ENCODE measurements at places on chromosomes 13 and 19.

- DNase-seq: no peak
These were observed 1430.7 kb upstream of the PCDH20 start for GRCh38 chr13:62846302-62846701.

- DNase-seq: no peak
These were observed 105.1 kb downstream of the NUFIP1 start for GRCh38 chr13:44884076-44884729.

DNA sequence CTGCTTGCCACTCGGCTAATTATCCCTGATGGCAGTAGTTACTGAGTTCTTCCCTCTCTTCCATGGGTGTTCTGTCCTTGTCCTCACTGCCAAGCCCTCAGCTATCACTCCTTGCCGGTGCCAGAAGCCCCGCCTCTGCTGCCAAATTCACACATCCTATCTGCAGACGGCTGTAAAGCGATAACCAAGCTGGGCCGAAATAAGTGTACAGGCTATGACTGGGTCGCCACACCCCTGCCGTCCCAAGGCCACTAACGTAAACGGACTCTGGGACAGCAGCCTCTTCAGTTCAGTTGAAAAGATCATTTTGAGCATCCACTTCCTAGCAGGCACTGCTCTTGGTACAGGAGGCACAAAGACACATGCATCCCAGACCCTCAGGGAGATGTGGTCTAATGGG is 13.3 kb downstream of the SLC7A1 start:
- DNase-seq: no peak

DNA sequence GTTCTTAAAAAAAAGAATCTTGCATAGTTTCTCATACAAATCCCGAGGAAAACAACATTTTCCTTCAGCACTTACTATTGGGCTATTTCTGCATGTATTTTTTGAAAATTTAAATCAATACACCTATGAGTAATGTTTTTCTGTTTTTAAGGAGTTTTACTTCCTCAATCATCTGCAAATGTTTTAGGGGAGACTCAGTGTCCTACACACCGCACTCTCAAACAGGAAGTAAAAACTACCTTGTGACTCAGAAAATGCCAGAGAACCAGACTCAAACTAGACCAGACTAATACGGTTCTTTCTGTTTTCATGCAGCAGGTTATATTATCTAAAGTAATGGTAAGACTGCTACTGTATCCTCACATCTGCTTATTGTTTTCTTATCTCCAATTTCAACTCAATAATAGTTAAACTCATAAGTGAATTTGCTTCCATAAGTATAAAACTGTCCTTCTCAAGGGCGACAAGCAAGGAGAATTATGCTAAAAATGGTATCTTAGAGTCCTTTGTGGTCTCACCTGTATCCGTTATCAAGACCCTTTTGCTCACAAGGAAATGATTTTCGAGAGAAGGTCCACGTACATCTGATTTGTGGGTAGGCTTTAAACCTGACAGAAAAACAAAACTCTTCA is 52.5 kb downstream of the FLT3 start:
- DNase-seq: no peak

DNA sequence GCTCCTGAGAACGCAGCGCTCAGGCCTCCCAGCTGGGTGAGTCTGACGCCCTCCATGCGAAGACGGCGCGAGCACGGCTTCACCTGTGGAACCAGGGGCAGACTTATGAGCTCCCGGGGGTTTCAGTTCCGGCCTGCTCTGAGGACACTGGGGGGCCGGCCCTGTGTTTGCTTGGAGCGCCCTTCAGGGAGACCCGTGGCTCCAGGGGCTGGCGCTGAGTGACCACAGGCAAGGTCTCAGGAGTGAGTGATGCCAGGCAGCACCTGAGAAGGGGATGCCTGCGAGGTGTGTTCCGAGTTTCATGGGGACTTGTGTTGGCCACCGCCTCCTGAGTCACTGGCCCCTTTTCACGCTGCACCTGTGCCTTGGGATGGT is 4.5 kb downstream of the MCF2L start:
- no peak for DNase-seq

- DNase-seq: no peak
These were observed 19.3 kb downstream of the TMED1 start for GRCh38 chr19:10816691-10817090.

DNA sequence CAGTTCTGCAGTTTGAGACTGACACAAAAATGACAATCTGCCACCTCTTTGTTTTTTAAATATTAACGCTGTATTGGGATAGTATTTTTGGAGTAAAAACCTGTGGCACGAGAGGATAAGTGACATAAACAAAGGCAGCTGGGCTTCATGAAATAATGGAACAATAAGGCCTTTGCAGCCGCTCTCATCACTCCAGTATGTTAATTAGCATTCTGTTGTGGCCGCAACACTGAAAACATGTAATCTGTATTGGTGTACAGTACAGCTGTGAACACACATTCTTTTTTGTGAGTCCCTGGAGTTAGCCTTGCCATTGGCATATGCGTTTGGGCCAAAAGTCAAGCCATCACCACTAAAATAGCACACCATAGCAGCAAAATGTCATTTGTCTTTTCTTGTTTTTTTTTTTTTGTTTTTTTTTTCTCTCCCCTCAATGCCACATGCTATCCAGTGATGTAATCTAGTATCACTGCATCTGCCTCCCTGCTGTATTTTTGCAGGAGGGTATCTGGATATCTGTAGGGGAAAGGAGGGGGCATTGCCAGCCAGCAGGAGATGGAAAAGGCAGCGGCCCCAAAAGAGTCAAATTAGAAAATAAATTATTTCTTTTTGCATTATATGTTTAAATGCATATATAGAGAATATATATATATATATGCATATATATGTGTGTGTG is 885 bp upstream of the ZNF536 start:
- no peak for DNase-seq

DNA sequence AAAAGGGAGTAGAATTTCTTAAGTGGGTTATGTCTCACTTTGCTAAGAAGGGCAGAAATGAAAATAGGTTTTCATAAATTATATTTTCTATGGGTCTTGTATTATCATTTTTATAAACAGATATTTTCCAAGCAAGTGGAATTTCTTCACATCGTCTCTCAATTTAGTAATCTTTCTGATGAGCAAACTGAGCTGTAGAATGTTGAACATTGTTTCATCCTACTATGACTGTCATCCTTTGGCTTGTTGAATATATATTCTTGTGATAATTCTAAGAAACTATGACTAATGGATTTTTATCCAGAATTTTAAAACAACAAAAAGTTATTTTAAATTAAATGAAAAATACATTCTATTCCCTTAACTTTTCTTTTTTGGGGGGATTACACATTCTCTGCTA is 313.8 kb downstream of the ENOX1 start:
- DNase-seq: no peak

GRCh38 chr13:114008964-114009589 is 35.2 kb upstream of the C13orf46 start:
- no peak for DNase-seq

GRCh38 chr13:95059306-95059705 is 241.9 kb downstream of the ABCC4 start:
- no peak for DNase-seq

- DNase-seq: no peak
These were observed 2.5 kb downstream of the KANK3 start for GRCh38 chr19:8340341-8341096.
